Stimulated activated CD4-positive, alpha-beta T cell treated with anti-CD3 and anti-CD28 coated beads, Interleukin-1b, Interleukin-23, amount 100 ng/mL, for 24 hours (primary cell): ENCODE measurements at places on chromosomes 12 and 14.

GRCh38 chr14:59490756-59491155 is 6.4 kb downstream of the JKAMP start:
- DNase-seq = no peak

DNA sequence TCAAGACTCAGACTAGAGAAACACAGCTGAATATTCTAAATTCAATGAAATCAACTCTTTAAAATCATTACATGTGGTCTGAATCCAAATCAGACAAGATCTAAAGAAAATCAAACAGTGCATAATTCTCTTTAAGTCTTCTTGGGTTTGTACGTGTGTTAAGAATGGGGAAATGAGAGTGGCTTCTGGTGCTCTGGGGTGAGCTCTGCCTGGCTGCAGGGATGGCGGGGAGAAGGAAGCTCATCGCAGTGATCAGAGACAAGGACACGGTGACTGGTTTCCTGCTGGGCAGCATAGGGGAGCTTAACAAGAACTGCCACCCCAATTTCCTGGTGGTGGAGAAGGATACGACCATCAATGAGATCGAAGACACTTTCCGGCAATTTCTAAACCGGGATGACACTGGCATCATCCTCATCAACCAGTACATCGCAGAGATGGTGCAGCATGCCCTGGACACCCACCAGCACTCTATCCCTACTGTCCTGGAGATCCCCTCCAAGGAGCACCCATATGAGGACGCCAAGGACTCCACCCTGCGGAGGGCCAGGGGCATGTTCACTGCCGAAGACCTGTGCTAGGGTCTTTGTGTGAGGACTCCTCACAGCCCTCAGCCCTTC is 20.9 kb downstream of the SENP1 start:
- DNase-seq = no peak

DNA sequence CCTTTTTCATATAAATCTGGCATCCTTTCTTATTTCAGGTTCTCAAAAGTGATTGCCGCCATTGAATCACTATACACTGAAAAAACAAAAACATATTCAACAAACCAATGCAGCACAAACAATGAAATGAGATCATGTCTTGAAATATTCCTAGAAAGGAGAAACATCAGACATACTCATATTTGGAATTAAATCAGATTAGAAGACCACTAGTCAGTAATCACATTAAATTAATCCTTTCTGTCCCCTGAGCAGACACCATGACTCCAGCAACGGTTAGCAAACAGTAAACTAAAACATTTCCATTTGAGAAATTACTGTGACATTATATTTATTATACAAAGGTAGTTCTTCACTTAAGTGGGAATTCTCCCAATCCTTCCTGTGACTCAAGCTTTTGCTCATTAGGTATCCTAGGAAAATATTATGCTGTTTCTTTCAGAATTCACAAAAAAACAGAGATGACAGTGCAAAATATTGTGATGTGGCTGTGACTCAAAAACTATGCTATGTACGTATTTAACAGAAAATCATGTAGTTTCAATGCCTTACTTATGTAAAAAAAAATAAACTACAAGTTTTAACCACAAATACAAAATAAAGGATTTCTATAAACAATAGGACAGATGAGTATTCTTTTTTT is 29.7 kb downstream of the CPNE8 start:
- DNase-seq = no peak

DNA sequence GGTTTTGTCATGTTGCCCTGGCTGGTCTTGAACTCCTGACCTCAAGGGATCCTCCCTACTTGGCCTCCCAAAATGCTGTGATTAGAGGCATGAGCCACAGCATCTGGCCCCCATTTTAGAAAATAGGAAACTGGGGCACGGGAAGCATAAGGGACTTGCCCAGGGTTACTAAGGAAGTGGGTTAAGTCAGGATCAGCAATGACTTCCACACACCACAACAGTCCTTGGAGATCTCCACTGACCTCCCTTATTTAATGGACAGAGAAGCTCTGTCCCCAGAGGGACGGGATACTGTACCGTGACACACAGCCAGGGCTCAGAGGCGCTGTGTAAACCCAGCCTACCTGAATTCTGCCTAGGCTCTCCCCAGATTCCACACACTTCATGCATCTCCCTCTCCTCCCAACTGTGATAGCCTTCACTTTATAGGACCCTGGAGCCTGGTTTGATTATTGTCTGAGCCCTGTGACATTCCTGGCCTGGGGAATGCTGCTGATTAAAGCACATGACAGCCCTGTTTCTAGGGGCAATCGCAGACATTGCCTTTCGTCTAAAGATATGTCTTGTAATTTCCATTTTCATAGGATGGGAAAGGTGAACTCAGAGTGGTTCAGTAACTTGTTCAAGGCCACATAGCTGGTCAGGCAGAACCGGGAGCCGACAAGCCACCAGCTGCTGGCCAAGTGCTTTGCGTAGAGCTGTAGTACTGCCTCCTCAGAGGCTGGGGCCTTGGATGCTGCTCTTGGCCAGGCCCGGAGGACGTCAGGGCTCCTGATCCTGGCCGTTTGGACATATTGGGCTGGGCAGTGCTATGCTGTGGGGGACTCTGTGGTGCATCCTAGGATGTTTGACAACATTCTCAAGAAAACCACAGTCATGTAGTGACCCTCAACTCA is 20.8 kb downstream of the SERPINA1 start:
- no peak for DNase-seq

DNA sequence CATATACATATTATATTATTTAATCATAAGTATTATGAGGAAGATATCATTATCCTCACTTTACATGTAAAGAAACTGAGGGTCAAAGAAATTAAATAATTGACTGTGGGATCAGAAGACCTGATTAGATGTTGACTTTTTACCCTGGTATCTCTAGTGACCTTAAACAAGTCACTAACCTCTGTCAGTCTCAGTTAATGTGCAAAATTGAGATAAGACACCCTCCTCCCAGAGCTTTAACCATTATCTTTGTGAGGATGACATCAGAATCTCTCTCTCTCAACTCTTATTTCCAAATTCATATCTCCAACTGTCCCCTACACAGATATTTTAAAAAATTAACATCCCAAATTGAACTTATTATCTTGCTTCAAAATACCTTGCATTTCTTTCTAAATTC is 177.8 kb downstream of the KLHL28 start:
- no peak for DNase-seq
